ENCODE measurements at places on chromosomes 13 and 19.

GRCh38 chr13:45082964-45083363, 37.3 kb upstream of the GTF2F2 start:
- no peak for DNase-seq

DNA sequence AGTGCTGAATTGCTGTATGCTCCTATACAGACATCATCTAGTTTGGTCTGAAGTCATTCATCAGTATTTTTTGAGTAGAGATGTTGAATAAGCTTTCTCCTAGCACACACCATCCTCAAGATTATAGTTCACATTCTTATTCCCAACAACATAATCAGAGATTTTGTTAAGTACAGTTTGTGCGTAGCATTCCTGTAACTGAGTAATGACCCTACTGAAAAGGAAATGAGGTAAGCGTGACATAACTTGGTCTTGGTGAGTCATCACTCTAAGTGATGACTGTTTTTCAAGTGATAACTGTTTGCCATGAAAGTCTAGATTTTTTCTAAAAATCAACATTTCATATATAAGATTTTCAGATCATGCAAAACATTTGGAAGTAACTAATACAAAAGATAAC, 18.5 kb upstream of the FAM216B start:
- DNase-seq: no peak

DNA sequence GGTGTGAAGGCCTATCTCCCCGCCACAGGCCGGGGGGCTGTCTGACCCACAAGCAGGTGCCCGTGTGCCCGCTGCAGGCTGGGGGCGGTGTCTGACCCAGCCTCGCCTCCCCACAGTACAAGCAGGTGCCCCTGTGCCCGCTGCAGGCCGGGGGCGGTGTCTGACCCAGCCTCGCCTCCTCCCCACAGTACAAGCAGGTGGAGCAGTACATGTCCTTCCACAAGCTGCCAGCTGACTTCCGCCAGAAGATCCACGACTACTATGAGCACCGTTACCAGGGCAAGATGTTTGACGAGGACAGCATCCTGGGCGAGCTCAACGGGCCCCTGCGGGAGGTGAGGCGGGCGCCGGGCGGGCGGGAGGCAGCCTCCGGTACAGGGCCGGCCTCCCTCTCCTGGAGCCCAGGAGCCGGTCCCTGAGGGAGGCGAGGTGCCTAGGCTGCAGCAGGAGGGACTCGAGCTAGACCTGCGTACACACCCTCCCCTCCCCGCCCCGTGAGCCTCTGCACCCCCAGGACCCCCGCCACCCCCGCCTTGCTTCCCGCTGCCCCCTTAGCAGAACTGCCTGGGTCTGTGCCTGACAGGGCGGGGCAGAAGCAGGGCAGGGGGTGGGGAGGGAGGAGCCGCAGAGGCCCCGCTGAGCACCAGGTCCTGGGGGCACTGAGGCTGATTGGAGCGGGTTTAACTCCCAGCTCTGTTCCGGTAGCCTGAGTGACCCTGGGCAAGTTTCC, 20.6 kb downstream of the HCN2 start:
- DNase-seq: no peak

GRCh38 chr19:44624840-44625354, 11.5 kb downstream of the IGSF23 start:
- no peak for DNase-seq

DNA sequence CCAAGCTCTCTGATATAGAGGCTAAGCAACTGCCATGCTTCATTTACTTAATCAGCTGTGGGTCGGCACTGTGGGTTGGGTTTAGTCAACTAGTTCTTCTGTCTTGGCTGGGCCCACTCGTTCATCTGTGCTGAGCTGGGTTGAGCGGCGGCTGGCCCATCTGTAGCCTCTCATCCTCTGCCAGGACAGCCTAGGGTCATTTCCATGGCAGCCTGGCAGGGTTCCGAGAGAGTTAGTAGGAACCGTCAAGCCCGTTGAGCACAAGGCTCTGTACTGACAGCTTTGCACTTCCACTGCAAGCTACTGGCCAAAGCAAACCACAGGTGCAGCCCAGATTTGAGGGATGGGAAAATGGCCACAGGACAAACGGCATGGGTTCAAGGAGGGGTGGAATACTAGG, 6.6 kb upstream of the ZNF835 start:
- no peak for DNase-seq

DNA sequence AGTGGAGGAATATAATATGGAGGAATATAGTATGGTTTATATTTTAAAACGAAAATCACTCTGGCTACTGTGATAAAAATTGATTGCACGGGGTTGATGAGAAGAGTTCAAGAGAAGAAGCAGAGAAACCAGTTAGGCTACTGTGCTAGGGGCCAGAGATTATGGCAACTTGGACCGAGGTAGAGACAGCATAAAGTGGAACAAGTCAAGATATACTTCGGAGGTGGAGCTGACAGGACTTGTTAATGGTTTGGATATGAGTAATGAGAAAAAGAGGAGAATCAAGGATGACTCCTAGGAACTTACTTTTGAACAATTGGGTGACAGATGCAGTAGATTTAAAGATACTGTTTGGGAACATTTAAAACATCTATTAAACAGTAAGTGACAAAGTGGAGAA, 6.6 kb upstream of the WDFY2 start:
- no peak for DNase-seq

- DNase-seq: peak; percentile 40
These were observed at the start of gene AKAP11 for GRCh38 chr13:42272115-42272803. AKAP11 (plus strand) TSS chr13:42272152; CDS start chr13:42286349, 14,197 bp downstream.

DNA sequence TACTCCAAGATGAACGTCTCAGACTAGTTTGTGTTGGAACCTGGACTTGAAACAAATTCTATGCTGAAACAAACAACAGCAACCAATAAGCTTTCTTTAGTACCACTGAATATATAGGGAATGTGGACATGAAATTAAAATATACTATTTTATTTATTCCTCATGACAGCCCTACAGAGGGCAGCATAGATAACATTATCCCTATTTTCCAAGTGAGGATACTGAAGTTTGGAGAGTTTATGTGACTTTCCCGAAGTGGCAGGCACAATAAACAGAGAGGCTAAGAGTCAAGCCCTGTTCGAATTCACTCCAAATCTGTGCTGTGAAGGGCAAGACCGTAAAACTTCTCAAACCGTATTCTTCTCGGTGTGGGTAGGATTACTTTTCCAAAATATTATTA, 509.9 kb upstream of the GPC6 start:
- no peak for DNase-seq

GRCh38 chr13:112572366-112572765, 15.6 kb downstream of the TUBGCP3 start:
- DNase-seq: no peak

DNA sequence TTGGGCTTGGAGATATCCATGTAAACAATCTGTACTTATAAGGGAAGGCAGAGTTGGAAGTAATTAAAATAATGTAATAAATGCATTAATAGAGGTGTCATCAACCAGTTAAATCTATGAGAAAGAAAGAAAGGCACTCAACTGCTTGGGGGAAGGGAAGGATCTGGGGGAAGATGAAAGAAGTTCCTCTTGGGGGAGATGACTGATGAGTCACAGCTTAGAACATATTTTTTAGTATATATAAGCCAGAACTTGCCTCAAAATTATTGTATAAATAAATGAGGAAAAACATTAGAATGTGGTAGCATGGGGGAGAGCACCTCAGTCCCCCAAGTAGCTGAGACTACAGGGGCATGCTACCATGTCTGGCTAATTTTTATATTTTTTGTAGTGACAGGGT, 205.8 kb downstream of the GGACT start:
- no peak for DNase-seq

GRCh38 chr13:46008631-46009030, 43.9 kb downstream of the ZC3H13 start:
- DNase-seq: no peak

GRCh38 chr19:49570997-49571676, 9.2 kb downstream of the NOSIP start:
- DNase-seq: no peak

GRCh38 chr13:41222259-41222852, 28.0 kb upstream of the KBTBD7 start:
- peak; percentile 43 for DNase-seq

DNA sequence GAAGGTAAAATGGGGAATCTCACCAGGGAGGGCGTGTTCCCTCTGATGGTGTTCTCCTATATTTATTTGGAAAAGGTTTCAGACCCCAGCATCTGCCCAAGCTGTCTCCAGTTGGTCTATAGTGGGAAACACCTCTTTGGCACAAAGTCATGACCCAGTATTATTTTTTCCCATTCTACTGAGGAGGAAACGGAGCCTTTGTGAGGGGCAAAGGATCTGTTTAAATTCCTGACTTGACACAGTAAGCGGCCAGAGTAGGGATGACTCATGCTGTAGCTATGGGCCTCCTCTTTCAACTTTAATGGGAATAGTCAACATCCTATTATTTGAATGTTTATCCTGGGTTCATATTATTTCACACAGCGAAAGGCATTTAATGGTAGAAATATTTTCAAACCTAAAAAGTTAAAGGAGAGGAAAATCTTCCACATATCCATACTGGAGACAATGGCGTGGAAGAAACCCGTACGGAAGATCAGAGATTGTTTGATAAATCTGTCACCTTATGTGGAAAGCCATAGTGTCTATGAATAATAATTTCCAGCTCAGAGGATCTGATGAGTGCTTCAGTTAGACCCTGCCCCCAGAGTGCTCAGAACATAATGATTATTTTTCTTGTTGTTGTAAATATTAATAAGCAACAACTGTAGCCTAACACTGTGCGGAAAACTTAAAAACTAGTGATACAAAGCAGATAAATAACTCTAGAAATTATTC, 126.0 kb downstream of the FOXO1 start:
- no peak for DNase-seq

- peak; percentile 95 for DNase-seq
These were observed at the start of gene CHMP2A for GRCh38 chr19:58554494-58555368. CHMP2A (minus strand) TSS chr19:58555105; CDS start chr19:58554212, 893 bp downstream.

- no peak for DNase-seq
These were observed at the start of gene KIRREL2 for GRCh38 chr19:35856546-35857149. KIRREL2 (plus strand) TSS chr19:35856911; CDS start chr19:35857120, 209 bp downstream.

GRCh38 chr13:112464720-112465119, 88.6 kb downstream of the SPACA7 start:
- DNase-seq: no peak

DNA sequence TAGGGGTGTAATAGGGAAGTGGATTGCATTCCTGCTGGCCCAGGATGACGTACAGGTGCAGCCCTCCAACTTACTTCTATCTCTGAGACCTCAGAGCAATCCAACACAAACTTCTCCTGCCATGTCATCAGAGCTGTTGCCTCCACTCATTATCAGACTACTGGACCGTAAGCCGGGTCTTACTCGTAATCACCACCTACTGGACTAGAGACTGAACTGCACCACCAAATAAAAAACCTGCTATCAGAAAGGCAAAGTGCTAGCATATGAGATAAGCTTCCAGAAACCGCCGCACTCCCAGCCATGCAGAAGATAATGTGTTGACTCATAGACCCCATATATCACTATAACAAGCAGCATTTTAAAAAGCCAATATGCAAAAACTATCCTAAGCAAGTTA, 102.0 kb downstream of the SLITRK1 start:
- DNase-seq: no peak
